ENCODE measurements at places on chromosomes 16 and 17.

DNA sequence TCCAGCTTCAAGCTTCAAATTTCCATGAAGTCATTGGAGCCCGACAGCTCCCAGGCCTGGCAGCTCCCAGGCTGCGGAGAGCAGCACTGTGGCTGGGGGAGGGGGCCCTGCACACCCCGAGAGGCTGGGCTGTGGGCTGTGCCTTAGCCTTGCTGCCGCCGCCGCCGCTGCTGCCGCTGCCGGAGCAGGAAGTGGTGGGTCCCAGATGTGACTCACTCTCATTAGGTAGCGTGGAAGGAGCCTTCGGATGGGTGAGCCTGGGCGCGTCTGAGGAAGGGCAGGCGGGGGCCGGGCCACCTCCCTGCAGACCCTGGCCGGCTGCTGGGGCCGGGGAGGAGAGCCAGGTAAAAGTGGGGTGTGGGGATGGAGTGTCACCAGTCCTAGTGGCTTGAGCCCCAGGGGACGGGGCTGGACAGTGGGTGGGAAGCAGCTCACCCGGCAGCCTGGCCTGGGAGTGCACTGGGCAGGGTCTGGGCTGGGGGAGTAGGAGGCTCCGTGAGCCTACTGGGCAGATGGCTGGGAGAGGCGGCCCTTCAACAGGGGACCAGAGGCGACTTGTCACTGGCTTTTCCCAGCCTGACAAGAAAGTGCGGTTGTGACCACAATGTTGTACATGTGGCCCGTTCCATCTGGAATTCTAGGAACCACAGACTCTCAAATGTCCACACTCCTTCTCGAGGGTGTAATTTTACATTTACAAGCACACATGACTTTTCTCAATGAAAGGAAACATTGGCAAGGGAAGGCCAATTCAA, at the start of gene ADCY7:
Gene ADCY7 (plus strand): TSS at position 215 of the 755 bp plus-strand sequence. CDS start 21,629 bp downstream, outside the sequence.
- DNase-seq = peak; percentile 92

- peak; percentile 64 for DNase-seq
These were observed 9.9 kb downstream of the TBX2 start for GRCh38 chr17:61409301-61410112.

GRCh38 chr17:59826706-59827453, 65.9 kb downstream of the TUBD1 start:
- DNase-seq = no peak

GRCh38 chr17:61511480-61512182, 59.4 kb downstream of the TBX4 start:
- DNase-seq = no peak

DNA sequence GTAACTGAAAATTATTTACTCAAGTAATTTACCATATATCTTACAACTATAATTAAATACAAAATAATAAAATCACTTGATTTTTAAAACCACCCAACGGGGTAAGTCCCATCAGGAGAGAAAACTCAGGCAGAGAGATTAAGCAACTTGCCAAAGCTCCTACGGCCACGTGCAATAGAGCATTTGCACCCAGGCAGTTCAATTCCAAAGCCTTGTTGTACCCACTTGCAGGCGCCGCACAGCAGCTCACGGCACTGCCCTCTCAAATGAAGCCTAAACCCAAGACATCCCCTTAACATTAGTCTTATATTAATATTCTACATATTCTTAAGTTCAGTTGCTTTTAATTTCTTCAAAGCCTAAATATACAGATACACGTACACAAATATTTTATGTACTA, 75.7 kb downstream of the SPAG9 start:
- DNase-seq = no peak

GRCh38 chr16:59148056-59148768, 414.1 kb upstream of the GOT2 start:
- no peak for DNase-seq

GRCh38 chr16:7843261-7843660, 510.6 kb downstream of the RBFOX1 start:
- no peak for DNase-seq

- peak; percentile 48 for DNase-seq
These were observed 24.5 kb upstream of the OSGIN1 start for GRCh38 chr16:83928341-83929055.

- DNase-seq = no peak
These were observed 27.4 kb upstream of the TNS4 start for GRCh38 chr17:40528692-40529417.

DNA sequence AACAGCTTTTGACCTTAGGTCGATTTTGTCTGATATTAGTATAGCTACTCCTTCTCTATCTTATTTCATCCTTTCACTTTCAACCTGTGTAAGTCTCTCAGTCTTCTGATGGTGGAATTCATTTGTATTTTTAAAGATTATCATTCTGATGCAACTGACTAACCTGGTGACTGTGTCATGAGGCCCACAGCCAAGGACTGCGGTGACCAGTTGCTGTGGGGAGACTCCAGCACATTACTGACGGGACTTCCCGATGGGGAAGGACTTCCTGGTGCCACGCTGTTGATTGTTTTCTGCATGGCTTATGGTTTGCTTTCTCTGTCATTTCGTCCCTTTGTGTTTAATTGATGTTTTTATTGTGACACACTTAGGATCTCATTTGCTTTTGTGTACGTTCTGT, 34.2 kb downstream of the RMI2 start:
- DNase-seq = peak; percentile 81

DNA sequence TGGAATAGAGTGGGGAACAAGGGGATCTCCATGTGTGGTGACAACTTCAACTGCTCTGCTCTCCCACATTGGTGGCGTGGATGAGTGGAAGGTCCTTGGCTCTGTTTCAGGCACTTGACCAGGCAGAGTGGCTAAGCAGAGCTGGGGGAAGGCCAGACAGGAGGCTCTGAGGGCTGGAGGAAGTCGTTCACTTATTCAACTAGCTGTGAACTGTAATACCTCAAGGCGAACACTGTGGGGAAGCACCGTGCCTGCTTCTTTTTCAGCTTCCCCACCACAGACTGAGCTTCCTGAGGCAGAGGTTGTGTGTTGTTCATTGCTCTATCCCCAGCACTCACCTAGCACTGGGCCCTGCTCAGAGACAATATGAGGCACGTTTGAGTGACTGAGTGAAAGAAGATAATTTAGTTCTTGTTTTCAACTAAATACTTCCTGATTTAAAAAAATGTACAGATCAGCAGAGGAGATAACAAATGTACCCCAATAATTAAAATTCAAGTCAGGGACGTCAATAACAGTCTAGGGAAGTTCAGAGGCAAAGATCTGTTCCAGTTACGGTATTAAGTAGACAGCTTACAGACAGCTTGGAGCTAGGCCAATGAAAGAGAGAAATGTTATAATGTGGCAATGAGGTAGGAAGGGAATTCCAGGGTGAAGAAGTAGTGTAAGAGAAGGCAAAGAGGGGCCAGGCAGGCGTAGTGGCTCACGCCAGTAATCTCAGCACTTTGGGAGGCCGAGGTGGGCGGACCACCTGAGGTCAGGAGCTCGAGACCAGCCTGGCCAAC, 34.7 kb downstream of the MYO18A start:
- peak; percentile 85 for DNase-seq

- DNase-seq = no peak
These were observed 79.5 kb upstream of the CCL1 start for GRCh38 chr17:34442387-34443111.

GRCh38 chr16:28491970-28492474, at the start of gene CLN3:
TSS of gene CLN3 (minus strand) at chr16:28492074. CDS start at chr16:28491759, 315 bp downstream.
- peak; percentile 95 for DNase-seq

GRCh38 chr17:13002761-13003453, 14.9 kb downstream of the ELAC2 start:
- DNase-seq = peak; percentile 67

DNA sequence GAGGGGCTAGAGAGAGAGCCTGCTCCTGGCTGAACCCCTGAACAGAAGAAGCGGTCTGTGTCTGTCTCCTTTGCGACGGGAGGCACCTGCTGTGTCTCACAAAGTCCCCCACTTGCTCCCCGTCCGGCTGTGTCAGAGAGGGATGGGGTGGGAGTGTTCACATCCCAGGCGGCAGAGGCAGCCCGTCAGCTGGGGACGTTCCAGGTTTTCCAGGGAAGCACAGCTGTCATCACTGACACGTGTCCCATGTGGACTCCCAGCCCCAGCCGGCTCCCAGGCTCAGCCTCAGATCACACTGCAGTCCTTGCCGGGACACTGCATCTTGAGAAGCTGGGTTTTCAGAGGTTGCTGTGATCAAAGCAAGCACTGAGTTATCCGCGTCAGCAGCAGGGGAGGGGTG, 1.6 kb downstream of the TELO2 start:
- no peak for DNase-seq

DNA sequence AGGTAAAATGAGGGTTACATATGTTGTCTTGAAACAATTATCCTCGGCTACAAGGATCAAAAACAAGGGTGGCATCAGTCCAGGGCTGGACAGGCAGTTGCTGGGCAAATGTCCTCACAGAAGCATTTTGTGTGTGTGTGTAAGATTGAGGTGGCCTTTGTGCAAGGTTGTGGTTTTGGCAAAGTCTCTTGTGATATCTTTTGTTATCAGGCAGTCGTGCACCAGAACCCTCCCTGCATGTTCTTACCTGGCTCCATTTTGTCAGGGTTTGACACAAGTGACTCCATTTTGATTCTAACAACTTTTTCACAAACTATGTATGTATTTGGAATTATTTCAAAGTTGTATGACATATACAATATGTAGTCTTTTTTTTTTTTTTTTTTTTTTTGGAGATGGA, 20.0 kb downstream of the CHAD start:
- DNase-seq = no peak

GRCh38 chr17:34930283-34930682, 31.0 kb downstream of the CCT6B start:
- no peak for DNase-seq

GRCh38 chr17:17141860-17142552, 64.1 kb downstream of the PLD6 start:
- peak; percentile 36 for DNase-seq

DNA sequence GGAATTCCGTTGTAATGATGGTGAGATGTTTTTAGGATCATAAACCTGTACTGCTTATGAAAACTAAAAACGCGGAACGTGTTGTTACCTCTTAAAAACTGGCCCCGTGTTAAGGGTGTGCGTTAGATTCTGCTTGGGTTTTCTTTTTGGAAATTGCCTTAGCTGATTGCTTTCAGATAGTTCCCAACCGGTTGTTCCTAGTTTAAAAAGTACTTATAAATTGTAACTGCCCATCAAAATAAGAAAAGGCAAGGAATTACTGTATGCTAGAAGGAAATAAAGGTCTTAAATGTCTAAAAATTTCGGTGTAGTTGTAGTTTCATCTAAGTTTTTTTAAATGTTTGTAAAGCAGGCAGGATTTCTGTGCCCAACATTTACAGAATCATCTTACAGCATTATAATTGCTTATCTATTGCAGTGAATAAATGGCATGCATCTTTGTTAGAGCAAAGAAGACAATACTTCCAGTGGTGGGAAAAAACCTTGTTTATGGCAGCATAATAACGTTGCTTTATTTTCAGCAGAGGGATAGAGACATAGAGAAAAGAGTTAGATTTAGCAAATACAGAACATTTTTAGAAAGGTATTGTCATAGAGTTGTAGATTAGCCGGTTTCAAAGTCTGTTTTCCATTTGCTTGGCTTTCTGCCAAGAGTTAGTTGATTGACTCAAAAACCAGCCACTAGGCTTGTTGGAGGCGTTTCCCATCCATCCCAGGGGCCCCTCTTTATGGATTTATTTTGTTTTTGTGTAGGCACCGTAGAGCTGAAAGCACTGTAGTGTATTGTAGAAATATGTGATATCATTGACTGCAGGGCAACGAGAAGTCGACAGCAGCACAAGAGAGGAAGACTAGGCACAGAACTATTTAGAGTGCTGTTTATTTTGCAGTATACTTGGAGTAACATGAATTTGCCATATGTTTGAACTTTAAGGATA, 1.7 kb downstream of the PPM1D start:
- peak; percentile 79 for DNase-seq

- DNase-seq = peak; percentile 32
These were observed 11.8 kb upstream of the CIBAR2 start for GRCh38 chr16:85123891-85124635.

GRCh38 chr17:35708951-35709350, 22.5 kb upstream of the RASL10B start:
- DNase-seq = no peak

DNA sequence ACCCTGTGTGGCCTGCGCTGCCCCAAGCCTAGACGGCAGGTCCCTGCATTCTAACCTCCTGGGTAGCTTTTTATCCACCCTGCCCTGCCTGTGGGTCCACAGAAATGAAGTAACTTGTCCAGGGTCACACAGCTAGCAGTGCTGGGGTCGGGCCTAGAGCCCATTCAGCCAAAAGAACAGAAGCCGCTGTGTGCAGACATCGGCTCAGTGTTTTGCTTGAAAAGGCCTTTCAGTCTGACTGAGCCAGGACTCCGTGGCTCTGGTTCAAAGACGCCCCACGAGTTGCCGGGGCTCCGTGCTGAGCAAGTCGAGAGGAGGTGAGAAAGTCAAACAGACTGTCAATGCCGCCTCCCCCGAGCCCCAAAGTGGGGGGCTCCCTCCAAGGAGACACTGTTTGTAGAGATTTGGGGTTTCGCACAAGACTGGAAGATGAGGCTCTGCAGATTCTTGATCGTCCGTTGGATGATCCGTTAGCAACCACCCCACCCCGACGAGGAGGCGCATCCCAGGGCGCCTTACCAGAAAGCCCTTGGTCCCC, 226.2 kb downstream of the NTN1 start:
- no peak for DNase-seq

GRCh38 chr16:12228602-12229499, 252.3 kb downstream of the SNX29 start:
- peak; percentile 70 for DNase-seq

DNA sequence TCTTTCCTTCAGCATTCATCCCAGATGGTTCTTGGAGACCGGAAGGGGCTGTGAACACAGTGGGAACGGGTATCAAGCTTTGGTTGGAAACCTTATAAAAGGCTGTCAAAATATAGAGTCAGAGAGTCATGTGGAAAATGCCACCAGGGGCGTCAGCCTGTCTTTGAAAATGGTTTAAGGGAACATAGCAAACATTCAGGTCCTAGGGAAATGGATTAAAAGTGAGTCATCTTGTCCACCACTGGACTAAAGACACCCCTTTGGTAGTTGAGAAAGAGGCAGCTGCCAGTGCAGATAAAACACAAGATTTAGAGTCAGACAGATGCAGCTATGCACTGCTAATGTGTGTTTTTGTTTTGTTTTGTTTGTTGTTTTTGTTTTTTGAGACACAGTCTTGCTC, 47.8 kb upstream of the BCO1 start:
- DNase-seq = no peak
